Activated CD4-positive, alpha-beta T cell treated with anti-CD3 and anti-CD28 coated beads, Interleukin-2, amount 50 U/mL, for 48 hours (primary cell): ENCODE measurements at places on chromosomes 7 and 10.

- no peak for DNase-seq
These were observed 152.6 kb upstream of the LYZL2 start for GRCh38 chr10:30782157-30782536.

DNA sequence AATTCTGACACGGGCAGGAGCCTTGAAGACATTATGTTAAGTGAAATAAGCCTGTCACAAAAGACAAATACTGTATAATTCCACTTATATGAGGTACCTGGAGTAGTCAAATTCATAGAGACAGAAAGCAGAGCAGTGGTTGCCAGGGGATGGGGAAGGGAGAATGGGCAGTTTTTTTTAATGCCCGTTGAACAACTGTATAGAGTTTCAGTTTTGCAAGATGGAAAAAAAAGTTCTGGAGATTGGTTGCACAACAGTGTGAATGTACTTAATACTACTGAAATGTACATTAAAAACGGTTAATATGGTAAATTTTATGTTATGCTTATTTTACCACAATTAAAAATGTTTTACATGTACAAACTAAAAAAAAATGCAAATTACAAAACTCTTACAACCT, 63.6 kb upstream of the EFCAB10 start:
- DNase-seq, result no peak

DNA sequence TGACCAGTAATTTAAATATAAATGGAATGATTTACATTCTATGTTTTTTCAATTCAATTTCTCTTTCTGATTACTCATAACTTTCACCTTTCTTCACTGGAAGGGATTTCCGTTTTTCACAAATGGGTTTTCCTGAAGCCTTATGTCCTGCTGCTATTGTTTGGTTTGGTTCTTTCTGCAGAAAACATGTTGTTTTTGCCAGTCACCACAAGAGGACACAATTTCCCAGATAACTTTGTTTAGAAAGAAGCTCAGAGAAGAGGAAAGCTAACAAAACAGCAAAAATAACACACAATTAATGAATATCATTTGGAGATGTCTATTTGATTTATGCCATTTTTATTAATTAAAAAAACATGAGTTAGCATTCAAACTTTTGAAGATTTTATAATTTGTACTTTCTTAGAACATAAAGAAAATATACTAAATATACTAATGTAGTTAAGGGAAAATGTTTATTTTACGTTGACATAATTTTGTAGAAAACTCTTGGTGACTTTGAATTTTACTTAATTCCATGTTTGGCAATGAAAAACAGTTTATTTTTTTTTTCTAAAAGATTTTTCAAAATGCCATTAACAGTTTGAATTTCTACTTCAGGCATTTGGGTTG, 4.6 kb upstream of the TWIST1 start:
- no peak for DNase-seq

DNA sequence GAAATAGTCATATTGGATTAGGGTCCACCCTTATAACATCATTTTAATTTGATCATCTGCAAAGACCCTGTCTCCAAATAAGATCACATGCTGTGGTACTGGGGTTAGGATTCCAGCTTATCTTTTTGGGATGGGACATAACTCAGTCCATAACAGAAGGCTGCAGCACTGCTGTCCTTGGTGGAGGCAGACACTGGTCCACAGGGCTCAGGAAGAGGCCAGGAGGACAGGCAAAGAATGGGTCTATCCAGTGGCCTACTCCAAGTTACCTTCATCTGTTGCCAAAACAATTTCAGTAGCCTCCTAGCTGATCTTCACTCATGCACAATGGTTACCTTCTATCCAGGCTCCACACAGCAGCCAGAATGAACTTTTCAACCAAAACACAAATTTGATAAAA, 387.0 kb downstream of the GRID1 start:
- no peak for DNase-seq

GRCh38 chr10:61452655-61453641, at the start of gene TMEM26:
Gene TMEM26 (minus strand): TSS chr10:61453381. CDS start chr10:61453081, 300 bp downstream.
- DNase-seq, result no peak

DNA sequence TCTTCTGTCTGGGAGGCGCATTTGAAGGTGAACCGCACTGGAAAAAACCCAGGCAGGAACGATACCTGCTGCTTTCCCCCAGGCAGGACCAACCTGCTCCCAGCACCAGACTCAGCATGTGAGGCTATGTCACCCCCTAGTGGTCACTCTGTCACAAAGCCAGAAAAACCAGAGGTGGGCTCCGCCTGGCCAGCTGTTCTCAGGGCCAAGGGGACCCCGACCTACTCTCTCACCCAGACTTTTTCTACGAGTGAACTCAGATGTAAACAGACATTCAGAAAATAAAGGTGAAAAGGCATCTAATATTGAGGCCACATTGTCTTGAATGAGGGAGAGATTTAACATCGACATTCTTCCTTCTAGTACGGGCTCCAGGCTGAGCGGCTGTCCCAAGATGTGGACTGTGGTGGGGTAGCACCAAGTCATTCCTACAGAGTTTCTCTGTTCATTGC, 117.3 kb downstream of the PRKAG2 start:
- DNase-seq, result peak; percentile 65

DNA sequence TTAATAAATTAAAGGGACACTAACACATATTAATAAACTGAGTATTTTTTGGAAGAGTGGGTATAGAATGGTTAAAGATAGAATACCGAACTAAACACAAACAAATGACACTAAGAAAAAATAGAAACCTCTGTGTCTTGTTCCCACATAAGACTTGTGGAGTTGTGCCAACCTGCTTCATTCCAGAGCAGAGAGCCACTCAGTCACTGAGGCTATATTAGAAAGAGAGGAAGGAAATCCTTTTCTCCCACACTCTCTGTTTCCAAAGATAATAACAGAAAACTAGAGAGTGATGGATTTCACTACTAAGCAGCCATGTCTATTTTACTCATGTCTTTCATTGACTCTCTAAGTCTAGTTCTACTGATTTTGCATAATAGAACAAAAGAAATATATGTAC, 26.0 kb downstream of the CTNNA3 start:
- no peak for DNase-seq

- no peak for DNase-seq
These were observed 273.9 kb downstream of the RPS24 start for GRCh38 chr10:78307576-78307975.

DNA sequence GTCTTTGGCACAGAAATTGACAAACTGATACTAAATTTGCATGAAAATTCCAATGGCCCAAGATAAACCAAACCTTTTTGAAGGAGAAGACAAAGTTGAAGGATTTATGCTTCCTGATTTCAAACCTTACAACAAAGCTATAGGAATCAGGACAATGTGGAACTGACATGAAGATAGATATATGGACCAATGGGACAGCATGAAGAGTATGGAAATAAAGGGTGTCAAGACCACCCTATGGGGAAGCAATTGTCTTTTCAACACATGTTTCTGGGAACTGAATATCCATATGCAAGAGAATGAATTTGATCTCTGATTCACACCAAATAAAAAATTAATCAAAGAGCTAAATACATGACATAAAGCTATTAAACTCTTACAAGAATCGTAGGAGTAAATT, 77.2 kb upstream of the ADARB2 start:
- no peak for DNase-seq

DNA sequence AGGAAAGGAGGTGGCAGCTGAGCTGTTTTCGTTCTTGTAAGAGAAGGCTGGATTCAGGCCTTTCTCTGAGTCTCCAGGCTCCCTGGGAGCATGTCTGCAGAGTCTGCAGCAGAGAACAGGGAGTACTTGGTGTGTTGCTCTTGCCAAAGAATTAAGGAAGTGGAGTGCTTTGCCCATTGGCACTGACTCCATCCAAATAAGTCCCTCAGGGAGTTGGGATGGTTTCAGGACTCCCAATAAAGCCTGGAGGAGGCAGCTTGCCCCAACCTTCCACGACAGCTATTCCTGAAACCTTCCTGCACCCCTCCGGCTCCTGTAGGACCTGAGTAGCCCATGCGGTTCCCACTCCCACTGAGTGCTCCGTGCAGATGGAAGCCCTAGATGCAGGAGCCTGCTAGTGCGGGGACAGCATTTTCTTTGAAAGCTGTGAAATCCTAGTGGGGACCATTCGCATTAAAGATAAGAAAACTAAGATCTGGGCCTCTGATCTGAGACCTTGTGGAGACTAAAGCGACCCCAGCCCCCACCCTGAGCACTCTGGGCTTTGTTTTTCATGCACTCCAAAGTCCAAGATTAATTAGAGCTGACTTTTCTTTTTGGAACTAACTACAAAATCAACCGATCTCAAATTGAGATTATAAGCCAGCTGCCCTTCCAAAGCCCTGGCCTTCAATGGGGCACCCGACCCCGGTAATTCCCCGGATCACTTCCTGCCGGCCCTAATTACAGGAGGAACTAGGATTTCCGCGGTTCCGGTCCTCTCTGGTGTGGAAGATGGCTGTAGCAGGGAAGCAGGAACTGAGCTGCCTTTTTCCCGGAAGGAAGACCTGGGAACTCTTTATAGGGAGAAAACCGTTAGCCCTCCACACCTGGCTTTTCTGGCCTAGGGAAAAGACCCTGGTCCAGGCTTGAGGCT, 110.2 kb downstream of the COL13A1 start:
- no peak for DNase-seq

DNA sequence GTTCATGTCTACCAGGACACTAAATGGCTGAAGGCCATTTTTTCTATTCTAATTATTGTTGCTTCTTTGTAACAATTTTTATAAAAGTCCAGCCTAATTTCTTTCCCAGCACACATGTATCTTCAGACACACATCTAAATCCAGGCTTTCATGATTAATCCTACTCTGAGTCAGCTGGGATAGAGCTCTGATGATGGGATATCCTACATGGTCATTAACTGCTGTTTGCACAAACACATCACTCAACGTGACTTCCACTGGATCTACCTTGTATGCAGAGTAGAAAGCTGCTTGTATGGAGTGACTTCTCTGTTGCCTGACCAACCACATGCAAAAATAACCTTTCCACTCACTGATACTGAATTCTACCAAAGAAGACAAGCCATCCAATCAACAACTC, 260.9 kb downstream of the AHR start:
- no peak for DNase-seq

- DNase-seq, result no peak
These were observed 76.8 kb upstream of the SEM1 start for GRCh38 chr7:96786261-96786997.

- DNase-seq, result no peak
These were observed 218.8 kb upstream of the TMEM229A start for GRCh38 chr7:124251636-124252035.

GRCh38 chr10:89829887-89830269, 128.5 kb downstream of the KIF20B start:
- DNase-seq, result no peak

GRCh38 chr7:44935583-44935982, 43.2 kb downstream of the MYO1G start:
- no peak for DNase-seq

DNA sequence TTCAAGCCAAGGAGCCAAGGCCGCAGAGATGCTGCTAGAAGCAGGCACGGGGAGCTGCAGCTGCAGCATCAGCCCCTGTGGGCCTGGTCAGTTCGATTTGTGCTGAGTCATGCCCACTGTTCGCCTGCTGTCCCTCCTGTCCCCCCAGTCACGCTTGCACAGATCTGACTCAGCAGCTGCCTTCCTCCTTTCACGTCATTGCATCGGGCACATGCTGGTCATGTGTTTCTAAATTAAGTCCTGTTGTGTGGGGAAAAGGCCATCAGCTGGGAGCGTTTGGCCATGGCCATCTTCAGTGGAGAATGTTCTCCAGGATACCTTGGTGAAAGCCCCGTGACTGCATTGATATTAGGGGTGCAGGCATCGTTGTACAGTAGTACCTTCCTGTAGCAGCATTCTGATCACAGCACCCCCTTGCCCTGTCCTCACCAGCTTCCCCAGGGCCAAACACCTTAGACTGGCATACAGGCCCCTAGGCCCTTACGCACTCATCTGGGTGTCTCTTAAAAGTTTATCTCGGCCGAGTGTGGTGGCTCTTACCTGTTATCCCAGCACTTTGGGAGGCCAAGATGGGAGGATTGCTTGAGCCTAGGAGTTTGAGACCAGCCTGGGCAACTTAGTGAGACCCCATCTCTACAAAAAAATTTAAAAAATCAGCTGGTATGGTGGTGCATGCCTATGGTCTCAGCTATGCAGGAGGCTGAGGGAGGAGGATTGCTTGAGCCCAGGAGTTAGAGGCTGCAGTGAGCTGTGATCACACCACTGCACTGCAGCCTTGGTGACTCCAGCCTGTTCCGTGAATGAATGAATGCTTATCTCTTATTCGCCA, 23.2 kb downstream of the POR start:
- no peak for DNase-seq

DNA sequence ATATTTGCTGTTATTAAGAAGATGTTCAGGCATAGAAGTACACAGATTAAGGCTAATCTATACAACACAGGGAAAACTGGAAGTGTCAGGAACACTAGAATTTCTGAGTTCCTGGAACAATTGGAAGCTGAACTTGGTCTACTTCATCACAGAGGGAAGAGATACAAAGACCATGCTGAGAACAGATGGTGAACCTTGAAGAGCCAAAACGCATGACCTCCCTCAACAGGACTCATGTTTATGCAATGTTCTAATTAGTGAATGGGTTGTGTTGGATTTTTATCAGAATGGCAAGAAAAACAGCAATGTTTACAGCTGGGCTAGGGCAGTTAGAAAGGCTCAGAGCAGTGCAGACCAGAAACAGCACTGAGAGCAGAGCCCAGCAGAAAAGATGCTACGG, 94.9 kb downstream of the SFMBT2 start:
- DNase-seq, result no peak

- DNase-seq, result peak; percentile 26
These were observed 6.3 kb upstream of the MYO1G start for GRCh38 chr7:44985033-44985695.

GRCh38 chr10:119598397-119598796, 1.6 kb upstream of the TIAL1 start:
- DNase-seq, result no peak

GRCh38 chr7:3992841-3993240, 689.3 kb upstream of the FOXK1 start:
- no peak for DNase-seq

GRCh38 chr10:63554657-63555056, 33.5 kb downstream of the REEP3 start:
- DNase-seq, result peak; percentile 14

DNA sequence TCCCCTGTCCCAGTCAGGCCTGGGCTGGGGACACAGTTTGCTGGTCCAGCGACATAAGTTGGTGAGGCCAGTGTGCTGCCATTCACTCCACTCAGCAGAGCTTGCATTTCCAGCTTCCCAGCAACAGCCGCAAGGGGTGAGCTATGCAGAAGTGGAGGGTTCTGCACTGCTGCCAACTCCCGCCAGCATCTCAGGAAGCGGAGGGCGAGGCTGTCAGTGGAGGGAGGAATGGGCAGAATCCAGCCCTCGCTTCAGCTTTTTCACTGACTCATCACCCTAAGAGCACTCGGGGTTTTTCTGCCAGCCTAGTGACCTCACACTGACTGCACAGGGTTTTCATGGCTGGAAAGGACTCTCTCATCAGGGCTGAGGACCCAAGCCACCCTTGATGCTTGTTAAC, 625.1 kb upstream of the MKI67 start:
- no peak for DNase-seq

- DNase-seq, result no peak
These were observed 185.5 kb downstream of the EBF3 start for GRCh38 chr10:129778571-129778970.

DNA sequence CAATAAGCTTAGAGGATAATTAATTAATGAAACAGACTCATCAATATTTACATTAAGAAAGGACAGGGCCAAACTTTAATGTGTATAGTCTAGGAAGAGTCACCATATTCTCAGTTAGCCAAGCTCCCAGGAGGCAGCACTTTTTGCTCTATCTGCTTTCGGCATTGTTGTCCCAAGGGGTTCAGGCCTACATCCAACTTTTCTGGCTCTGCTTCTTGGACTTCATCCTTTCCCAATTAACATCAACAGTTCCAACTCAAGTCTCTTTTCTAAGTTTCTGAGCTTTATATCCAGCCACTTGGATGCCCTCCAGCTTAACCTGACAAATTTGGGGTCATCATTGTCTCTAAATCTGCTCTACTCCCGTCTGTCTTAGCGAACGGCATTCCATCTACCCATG, 42.8 kb downstream of the GLI3 start:
- no peak for DNase-seq
